Renal cortical epithelial cell (primary cell): ENCODE measurements at places on chromosomes 6 and 20.

DNA sequence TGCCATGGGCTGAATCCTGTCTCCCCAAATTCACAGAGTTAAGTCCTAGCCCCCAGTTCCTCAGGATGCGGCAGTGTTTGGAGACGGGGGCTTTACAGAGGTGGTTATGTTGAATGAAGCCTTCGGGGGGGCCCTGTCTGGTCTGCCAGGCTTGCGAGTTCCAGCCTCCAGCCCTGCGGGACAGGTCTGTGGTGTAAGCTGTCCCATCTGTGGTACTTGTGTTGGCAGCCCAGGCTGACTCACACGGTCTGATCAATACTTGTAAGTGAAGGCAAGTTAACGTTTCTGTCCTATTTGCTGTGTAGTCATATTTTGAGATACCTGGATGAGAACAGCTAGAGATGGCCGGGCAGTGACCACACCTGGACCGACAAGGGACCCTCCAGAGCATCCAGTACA lies 51.8 kb upstream of the GPR31 start:
- DNase-seq: no peak

- DNase-seq: peak; percentile 80
Observed at GRCh38 chr6:2952557-2953095, 18.7 kb downstream of the SERPINB6 start.

DNA sequence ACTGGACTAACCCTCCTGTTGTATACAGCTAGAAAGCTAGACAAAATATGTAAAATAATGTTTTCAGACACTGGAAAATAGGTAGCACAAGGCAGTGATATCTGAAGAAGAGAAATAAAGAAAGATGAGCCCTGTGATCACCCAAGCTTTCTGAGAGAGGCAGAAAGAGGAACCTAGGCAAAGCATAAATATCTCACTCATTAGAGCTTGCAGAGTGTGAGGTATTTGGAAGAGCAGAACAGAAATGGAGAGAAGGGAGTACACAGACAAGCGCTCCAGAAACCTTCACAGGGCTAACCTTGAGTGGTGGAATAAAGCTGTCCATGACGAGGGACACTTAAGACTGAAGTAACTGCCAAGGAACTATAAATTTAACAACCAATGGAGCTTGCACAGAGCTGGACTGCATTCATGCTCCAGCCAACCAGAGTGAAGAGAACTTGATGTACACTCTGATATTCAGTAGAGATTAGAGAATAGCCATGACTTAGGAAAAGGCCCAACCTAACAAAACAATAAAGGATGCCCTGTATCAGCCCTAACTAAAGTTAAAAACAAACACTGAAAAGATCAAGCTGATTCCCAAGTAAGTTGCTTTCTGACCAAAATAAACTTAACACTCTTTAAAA lies 280.9 kb upstream of the STXBP5 start:
- no peak for DNase-seq

- DNase-seq: no peak
Observed at GRCh38 chr20:34583544-34583943, 25.0 kb downstream of the MAP1LC3A start.

GRCh38 chr6:12716298-12716916 lies at the start of gene PHACTR1:
Gene PHACTR1 (plus strand): TSS chr6:12716767.
- DNase-seq: no peak

DNA sequence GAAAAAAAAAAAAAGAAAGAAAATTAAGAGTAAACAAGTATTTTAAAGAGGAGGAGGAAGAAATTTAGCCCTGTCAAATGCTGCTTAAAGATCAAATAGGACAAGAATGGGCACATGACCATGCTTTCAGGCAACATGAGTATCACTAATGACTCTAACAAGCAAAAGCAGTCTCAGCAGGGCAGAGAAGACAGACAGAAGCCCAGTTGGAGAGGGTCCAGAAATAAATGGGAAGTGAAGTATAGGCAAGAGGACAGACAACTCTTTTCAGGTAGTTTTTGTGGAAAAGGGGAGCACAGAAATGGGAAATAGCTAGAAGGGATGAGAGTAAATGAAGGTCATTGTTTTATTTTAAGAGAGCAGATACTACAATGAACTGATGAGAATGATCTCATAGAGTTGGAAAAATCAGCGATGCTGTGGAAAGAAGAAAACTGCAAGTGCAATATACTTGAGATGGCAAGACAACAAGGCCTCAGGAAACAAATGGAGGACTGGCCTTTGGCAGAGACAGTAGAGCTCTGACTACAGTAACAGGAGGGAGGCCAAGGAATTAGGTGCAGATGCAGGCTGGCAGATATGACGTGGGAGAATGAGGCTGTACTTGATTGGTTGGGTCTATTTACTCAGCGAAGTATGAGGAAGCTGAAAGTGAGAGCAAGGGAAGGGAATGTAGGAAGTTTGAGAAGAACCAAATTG lies 40.3 kb downstream of the KIF6 start:
- DNase-seq: peak; percentile 74

DNA sequence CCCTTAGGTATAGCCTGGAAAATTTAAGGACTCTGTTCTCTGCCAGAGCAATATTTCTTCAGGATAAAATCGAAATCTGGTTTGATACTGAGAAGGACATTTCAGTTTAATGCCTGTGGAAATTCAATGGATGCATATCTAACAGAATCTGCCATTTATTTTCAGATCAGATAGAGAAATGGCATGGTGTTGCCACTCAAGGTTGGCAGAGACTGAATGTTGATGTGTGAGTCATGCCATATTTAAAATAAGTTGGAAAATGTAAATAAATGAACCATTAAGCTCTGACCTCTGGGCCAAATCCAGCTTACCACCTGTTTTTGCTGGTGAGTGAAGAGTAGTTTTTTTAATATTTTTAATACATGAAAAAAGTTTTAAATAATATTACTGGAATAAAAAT lies 594.6 kb downstream of the DOK5 start:
- no peak for DNase-seq

- peak; percentile 82 for DNase-seq
Observed at GRCh38 chr20:44704551-44704971, 10.6 kb upstream of the CCN5 start.

DNA sequence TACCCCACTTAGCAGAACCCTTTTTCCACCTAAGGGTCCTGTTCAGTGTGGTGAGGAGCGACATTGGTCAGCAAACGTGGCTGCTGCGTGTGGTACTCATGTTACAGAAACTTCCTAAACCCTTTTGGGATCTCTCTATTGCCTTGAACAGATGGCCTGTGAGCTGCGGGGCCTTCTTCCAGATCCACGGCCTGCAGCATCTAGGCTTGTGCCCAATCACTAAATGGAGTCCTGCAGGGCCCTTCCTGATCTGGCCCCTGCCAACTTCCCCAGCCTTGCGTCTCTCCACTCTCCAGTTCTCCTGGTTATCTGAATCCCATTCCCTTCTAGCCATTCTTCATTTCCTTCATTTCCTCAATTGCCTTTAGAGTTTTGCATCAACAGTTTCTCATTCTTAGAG lies 85.6 kb downstream of the PDE7B start:
- no peak for DNase-seq
